Activated naive CD4-positive, alpha-beta T cell (primary cell): ENCODE measurements at places on chromosomes 2 and 18.

DNA sequence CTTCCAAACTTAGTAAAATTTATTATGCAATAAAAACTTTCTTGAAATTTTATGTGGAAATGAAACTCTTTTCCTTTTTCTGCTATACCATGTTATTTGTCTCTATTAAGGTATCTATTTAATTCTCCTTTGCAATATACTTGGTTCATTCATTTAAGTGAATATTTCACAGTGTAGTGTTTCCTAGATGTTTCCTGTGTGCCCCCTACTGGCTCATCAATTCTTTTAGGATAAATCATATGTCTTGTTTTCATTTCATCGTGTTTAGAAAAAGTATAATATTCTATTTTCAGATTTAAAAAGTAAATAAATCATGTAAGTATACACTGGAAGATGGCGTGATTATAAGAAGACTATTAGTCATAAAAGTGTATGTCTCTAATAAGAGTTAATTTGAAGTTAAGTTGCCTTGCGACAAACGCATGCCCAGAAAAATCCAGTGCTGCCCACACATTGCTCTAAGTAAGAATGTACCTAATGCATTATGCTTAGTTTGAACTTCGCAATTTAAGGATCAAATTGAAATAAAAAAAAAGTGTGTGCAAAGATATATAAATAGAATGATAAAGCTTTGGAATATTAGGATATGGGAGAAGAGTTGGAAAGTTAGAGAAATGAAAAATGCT lies 525.4 kb downstream of the KCNJ3 start:
- no peak for DNase-seq

DNA sequence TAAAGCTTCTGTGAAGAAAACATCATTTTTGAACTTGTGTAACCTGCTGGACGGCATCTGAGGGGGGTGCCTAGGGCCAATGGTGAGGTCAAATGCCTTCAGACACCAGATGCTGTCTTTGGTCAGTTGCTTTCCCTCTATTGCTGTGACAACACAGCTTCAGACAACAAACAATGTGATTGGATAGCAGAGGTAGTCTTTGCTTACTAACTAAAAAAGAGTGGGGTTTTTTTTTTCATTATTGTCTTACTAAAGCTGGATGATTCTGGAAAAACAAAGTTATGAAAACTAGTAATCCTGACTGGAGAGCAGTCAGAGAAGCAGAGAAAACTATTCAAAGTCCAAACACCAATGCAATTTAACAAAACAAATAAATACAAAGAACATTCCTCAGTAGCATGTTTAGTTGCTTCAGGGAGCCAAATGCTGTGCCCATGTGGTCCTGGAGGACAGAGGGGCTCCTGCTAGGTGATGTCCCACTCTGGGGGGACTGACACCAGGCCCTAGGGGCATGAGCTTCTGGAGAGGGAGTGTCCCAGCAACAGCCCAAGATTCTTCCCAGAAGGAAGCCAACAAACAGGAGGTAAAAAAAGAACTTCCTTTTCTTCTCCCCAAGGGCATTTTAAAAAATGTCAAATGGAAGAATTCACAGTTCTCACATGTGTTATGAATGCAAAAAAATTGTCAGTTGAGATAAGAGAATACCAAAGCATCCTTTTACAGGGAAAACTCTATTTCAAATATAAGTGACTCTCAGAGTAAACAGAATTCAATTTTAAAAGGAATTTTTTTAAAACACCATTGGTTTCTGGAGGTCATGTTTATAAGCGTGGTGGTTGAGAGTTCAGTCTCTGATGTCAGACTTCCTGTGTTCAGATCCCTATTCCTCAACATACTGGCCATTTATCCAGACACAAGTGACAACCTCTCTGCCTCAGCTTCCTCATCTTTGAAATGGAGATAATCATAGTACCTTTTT lies 181.1 kb upstream of the PGAP1 start:
- no peak for DNase-seq

DNA sequence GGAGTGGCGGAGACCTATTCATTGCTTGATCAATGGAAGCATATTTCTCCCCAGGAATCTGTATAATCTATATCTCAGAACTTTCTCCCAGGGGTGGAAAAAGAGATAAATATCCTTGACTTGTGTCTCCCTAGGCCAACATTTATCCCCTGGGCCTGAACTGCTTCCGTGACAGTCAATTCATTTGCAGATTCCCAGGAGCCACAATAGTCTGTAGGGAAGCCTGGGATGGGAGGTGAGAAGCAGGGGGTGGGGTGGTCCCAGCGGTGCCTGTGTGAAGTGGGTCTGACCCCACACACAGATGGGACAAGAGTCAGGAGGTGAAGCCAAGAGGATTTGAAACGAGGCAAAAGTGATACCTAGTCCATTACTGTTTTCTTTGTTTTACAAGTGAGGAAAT lies 166.8 kb downstream of the DPP10 start:
- no peak for DNase-seq

GRCh38 chr2:152348388-152348787 lies 13.4 kb downstream of the FMNL2 start:
- no peak for DNase-seq

- no peak for DNase-seq
Observed at GRCh38 chr2:26567534-26567933, 73.6 kb downstream of the CIB4 start.

DNA sequence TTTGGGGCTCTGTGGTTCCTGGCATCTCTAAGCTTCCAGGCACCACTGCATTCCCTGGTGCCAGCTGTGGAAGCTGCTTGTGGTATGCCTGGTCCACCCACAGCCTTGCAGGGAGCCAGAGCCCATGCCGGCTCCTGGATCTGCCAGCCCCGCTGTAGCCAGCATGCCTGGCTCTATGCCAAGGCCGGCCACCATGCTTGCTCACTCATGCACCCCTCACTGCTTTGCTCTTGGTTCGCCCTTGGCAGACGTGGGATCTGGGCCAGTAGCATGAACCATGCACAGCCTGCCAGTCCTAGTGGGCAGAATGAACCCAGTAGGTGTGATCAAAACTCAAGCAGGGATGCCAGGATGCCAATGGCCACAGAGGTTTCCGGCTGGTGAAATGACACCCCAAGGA lies 634.2 kb upstream of the TMEFF2 start:
- DNase-seq = no peak

- no peak for DNase-seq
Observed at GRCh38 chr2:187581125-187581896, 27.1 kb upstream of the TFPI start.

DNA sequence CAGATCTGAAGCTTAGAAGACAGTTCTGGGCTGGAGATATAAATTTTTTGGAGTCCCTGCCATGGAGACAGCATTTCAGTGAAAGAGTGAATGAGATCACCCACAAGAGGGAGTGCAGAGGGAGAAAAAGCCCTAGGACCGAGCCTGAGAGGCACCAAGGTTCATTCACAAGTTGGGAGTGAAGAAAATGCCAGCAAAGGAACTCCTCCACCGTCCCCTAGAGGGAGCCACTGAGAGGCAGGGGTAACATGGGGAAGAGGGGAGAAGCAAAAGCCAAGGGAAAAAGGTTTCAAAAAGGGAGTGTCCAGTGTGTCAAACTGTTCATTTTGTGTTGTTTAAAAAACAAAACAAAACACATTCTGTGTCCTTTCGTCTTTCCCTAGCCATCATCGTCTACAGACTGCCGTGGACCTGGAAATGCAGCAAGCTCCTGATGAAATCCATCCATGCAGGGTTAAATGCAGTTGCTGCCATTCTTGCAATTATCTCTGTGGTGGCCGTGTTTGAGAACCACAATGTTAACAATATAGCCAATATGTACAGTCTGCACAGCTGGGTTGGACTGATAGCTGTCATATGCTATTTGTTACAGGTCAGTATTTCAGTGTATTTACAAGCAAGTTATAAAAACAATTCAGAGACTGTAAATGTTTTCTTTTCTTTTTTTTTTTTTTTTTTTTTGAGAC lies 19.1 kb downstream of the CYBRD1 start:
- no peak for DNase-seq

DNA sequence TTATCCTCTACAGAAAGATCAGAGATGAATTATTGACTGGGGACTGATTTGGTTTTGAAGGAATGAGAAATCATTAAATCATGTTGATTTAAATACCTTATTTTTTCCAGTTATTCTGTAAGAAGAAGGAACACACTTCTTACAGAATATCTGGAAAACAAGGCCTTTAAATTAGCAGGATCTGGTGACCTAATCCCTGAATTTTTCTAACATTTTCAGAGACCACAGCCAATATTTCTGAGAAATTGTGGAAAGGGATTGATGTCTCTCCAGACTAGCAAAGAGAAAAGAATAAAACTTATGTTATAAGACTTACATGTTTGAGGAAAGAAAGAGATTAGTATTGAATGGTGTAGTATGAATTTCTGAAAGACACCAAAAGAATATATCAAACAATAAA lies 104.0 kb downstream of the KCNE4 start:
- no peak for DNase-seq

- DNase-seq = no peak
Observed at GRCh38 chr18:78293940-78294541, 685.6 kb upstream of the SALL3 start.

GRCh38 chr2:74048843-74049519 lies 64.3 kb downstream of the TET3 start:
- no peak for DNase-seq

GRCh38 chr2:38523728-38524437 lies 78.8 kb downstream of the HNRNPLL start:
- no peak for DNase-seq
